SHP77 (cell line): ENCODE measurements at places on chromosomes 12 and 14.

DNA sequence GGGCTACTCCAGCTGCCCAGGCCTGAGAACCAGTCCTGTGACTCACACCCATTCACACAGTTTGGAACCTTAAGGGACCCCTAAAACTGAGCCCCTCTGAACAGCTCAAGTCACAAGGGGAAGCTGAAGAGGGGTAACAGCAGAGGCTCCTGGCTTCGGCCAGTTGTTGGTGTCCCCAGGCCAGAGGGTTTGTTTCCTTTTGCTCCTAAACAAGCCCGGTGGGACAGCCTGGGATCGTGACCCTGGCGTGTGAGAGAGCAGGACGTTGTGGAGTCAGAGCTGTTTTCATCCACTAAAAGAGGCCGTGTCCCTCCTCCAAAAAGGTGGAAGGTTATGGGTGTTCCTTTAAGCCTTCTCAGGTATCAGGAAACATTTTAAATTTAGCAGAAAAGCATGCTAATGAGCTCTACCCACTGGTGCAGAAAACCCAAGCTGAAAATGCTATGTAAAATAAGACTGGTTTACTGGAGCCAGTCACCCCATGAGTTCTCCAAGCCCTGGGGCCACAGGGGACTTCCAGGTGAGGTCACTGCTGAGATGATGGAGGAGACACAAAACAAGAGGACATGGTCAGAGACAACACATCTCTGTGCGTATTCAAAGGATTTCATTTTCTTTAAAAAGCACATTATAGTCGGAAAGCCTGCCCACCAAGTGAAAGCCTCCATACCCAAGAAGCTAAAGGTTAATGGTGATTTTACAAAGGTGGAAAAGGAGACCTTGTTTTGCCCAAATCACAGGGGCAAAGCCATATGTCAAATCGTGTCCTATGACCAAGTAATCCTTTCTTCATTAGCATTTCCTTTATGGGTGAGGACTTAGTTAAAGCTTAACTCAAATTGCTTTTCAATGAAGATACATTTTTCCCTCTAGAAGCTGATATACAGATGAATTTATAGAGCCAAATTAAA, 14.1 kb downstream of the PRKAB1 start:
- no peak for DNase-seq

DNA sequence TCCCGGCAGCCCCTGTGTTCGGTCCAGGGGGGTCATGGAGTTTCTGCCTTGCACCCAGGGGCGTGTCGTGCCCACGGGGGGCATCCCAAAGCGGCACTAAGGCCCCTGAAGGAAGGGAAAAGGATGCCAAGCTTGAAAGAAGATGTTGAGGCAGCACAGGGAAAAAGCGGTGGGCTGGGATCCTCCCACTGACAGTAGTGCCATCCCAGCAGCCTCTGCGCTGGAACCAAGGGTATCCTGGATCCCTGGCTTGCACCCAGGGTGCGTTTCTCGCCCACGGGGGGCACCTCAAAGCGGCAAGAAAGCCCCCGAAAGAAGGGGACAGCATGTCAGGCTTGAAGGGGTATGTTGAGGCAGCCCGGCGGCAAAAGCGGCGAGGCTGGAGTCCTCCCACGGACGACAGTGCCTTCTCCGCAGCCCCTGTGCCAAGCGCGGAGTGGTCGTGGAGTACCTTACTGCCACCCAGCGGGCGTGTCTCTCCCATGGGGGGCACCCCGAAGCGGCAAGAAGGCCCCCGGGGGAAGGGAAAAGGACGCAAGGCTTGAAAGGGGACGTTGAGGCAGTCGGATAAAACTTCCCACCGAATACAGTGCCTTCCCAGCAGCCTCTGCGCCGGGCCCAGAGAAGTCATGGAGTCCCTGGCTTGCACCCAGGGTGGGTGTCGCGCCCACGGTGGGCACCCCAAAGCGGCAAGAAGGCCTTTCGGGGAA, 164.4 kb upstream of the ALG10B start:
- no peak for DNase-seq

DNA sequence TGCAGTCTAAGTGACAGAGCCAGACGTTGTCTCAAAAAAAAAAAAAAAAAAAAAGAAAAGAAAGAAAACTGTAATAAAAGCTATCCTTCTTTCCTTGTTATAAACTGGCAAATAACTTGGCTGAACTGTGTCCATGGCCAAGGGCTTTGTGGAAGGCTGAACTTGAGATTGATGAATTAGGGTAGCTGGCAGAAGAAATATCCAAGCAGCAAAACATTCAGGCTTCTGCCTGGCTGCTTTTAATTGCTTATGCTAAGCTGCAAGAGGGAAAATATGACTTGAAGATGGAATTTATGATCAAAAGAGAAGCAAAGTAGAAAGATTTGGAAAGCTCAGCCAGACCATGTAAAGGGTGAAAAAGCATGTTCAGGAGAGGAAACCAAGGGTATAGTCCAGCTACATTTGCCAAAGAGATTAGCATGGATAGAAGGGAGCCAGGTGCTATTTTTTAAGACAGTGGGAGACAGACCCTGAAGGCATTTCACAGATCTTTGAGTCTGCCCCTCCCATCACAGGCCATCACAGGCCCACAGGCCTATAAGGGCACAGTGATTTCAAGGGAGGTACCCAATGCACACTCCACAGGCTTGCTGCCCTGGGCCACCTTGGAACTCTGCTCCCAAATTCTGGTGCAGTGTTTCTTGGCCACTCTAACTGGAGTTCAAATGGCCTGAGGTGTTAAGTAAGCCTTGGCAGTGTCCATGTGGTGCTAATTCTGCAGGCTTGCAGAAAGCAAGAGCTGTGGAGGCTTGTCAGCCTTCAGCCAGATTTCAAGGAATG, 226.0 kb downstream of the AEBP2 start:
- no peak for DNase-seq

DNA sequence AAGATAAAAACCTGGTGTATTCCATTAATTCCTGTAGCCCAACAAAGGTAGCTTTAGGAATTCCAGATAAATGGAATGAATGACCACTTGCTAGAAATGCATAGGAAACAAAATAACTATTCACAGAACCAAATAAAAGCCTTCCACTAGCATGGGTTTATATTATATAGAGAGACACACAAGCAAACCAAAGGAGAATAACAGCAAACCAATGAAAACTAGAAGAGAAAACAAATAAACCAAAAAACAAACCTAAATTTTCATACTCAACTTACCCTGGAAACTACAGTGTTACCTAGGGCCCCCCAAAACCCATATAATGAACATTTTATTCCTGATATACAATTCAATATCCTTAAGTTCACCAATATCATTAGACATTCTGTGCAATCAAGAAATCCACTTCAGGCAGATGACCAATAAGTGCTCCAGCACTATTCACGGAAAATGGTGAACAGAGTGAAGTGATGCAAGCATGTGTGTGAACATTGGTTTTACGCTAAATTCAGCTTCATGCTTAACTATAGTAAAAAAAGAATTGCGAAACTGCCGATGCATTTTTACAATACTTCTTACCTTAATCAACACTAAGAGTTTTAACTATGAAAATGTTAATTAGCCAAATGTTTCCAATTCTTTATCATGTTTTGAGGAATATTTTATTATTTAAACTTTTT, 1108.4 kb upstream of the TMEM132C start:
- no peak for DNase-seq

DNA sequence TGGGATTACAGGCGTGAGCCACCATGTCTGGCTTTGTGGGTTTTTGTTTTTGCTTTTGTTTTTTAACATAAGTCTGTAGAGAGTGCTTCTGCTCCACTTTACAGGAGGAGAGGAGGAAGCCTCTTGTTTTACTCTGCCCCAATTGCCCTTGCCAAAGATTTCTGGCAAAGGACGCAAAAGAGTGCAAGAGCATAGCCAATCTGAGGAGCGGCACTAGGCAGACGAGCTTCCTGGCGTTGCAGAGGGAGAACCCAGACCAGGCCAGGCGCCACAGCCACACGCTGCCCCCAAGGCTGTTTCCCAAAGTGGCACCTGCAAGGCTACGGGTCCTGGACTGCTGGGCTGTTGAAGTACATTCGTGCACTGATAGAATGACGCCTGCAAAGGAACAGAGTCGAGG, 96.2 kb downstream of the BBS10 start:
- no peak for DNase-seq

GRCh38 chr14:100388103-100389054, 65.2 kb downstream of the SLC25A47 start:
- no peak for DNase-seq

- no peak for DNase-seq
Measured at GRCh38 chr12:109554761-109555160, 18.5 kb downstream of the MMAB start.

GRCh38 chr12:93180566-93180965, 197.2 kb upstream of the NUDT4 start:
- DNase-seq: no peak

GRCh38 chr12:23041774-23042173, 416.8 kb downstream of the ETNK1 start:
- DNase-seq: no peak

GRCh38 chr12:87020071-87020470, 763.9 kb upstream of the MGAT4C start:
- DNase-seq: no peak

GRCh38 chr12:121154793-121155375, 22.2 kb downstream of the P2RX7 start:
- DNase-seq: no peak

DNA sequence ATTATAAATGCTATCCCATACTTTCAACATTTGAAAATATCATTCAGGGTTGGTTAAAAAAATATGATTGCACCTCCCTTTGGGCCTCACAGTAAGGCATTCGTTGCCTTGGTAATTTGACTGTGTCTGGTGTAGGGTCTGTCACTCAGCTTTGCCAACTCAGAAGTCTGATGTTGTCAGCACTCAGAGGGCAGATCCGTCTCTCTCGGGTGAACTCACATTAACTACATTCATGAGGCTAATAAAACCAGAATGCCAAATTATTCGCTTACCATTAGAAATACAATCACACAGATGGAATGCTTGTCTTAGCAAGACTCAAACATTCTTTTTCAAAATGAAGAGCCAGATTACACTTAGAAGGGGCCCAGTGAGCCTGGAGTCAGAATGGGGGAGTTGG, 53.0 kb downstream of the NPAS3 start:
- no peak for DNase-seq

- DNase-seq: no peak
Measured at GRCh38 chr12:57800965-57801364, 17.6 kb downstream of the AVIL start.

DNA sequence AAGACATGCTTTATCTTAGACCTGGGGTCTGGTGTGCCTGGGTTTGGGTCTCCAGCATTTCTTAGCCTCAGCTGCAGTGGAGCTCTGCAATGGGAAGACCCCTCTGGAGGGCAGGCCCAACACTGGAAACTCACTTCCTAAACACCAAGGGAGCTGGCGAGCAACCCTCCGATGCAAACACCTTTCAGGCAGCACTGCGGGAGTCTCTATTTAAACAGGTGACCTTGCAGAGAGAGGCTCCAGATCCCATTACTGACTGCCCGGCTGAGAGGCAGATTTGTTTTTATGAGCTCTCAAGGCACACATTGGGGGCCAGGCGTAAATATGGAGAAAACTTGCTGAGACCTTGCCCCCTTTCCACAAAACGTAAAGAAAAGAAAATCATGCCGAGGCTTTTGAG, 195.5 kb downstream of the PAX9 start:
- DNase-seq: peak; percentile 96

- DNase-seq: peak; percentile 80
Measured at GRCh38 chr12:81257947-81258551, 180.2 kb downstream of the ACSS3 start.

DNA sequence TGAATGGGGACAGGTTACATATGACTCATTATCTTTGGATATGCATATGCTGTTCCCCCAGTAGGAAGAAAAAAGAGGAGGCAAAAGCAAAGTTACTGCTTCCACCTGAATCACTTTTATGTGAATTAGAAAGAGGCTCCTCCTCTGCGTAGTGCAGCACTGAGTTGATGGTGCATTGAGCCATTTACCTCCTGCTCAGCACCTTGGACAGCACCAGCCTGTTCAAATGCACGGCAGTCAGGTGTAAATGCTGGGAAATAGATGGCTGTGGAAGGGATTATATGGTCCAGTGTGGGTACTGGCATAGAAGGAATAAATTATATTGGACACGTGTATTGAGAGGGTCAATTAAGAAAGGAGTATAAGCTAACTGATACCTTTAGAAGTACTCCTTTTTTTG, 541.9 kb upstream of the SEL1L start:
- DNase-seq: no peak

GRCh38 chr12:95371571-95371970, 102.4 kb upstream of the METAP2 start:
- no peak for DNase-seq

DNA sequence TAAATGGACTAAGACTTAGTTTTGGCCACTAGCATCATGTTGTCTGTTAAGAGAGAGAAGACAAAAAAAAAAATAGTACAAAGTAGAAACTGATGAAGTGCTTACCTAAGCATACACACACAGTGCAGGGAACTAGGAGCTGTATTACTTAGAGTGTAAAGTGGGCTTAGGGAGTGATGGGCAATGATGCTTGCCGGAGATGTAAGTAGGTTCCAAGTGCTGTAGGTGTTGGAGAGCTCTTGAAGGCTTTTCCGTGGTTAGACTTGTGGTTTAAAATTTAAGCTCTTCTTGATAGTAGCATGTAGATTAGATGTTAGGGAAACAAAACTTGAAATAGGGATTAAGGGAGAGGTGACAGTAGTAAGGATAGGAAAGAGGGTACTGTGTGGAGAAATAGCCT, 34.7 kb downstream of the MIA2 start:
- DNase-seq: peak; percentile 18

- DNase-seq: no peak
Measured at GRCh38 chr14:106691601-106692291, 1165.4 kb downstream of the TMEM121 start.

- no peak for DNase-seq
Measured at GRCh38 chr12:11824736-11825135, 175.3 kb downstream of the ETV6 start.

DNA sequence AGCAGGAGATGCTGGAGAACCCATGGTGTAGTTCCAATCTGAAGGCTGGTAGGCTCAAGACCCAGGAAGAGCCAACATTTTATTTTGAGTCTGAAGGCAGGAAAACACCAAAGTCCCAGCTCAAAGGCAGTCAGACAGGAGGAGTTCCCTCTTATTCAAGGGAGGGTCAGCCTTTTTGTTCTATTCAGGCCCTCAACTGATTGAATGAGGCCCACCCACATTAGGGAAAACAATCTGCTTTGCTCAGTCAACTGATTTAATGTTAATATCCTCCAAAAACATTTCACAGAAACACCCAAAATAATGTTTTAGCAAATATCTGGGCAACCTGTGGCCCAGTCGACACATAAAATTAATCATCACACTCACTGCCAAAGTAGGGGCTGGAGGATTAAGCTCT, 130.8 kb downstream of the LMNTD1 start:
- DNase-seq: no peak

DNA sequence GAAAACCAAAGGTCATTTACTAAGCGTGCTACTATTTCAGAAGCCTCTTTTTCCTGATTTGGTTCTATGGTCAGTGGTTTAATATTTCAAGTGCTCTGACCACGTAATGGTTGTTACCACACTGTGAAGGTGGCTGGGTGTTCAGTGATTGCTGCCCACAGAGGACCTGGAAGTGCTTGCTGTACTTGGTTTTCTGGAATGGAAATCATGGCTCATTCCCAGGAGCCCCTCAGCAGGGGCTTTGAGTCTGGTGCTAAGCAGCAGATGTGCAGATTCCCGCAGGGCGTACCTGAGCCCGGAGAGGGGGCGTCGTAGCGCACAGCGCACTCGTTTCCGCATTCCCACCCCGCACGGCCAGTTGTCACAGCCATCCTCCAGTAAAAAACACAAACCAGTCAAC, 50.5 kb downstream of the TRAF3 start:
- no peak for DNase-seq
